ENCODE measurements at places on chromosomes 3 and 15.

DNA sequence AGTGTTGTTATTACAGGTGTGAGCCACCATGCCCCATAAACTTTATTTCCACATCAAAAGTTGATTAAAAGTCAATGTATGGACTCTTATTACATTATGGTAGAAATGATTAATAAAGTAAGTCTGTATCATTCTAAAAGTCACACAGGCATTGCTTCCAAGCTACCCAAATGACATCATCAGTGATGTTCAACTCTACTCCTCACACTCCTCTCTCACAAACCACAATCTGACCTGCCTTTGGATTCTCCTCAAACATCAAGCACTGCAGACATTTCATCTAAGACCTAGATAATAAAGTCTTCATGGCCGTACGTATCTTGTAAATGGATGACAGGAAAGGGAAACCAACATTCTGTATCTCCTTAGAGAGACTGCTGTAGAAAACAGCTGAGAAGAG, 68.0 kb downstream of the SMARCC1 start:
- no peak for DNase-seq

DNA sequence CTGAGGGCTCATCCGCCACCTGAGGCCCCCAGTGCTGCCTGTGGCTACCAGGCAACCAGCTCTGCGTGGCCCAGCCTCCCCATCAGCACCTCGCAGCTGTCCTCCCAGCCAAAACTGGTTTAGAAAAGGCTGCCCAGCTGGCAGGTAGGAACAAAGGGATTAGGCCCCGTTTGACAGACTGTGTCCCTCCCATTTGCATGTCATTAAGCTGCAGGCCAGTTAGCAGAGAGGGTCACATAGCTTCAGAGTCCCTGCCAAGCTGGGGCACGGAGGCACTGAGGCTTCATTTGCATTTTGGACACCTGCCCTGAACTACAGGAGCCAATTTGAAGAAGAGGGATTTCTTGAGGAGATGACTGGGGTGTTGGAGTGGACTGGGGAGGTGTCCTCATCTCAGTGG, 177.9 kb downstream of the TLE3 start:
- no peak for DNase-seq

DNA sequence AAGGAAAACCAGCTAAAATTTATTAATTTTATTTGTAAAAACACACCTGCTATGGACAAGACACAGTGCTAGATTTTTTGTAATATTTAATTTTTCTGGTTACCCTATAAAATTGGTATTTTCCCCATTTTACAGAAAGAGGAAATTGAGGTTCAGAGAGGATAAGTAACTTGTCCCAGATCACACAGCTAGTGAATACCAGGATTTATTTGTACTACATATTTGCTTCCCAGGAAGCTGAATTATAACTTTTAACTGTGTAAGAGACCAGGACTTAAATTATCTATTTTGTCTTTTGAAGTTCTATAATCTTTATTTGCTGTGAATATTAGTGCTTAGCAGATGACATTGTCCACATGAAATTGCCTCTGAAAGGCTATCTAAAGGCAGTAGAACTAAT, 49.7 kb downstream of the MAP2K5 start:
- DNase-seq, result no peak

GRCh38 chr3:180403156-180403555, 198.8 kb upstream of the TTC14 start:
- no peak for DNase-seq

DNA sequence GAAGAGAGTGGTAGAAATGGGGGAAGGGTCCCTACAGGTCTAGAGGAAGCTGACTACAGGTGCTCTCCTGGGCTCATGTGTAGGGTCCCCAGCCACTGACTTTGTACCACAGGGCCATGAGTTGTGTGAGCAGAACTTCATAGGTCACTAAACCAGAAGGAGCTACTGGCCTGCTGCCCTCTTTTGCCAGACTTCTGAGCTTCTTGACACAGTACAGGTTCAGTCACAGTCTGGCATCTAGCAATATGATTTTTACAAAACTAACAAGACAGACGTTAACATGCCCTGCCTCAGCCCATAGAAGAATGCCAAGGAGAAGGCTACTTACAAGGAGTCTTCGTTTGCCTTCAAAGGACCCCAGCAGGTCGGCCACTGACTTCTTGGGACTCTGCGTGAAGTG, 3.2 kb downstream of the CCDC80 start:
- no peak for DNase-seq

DNA sequence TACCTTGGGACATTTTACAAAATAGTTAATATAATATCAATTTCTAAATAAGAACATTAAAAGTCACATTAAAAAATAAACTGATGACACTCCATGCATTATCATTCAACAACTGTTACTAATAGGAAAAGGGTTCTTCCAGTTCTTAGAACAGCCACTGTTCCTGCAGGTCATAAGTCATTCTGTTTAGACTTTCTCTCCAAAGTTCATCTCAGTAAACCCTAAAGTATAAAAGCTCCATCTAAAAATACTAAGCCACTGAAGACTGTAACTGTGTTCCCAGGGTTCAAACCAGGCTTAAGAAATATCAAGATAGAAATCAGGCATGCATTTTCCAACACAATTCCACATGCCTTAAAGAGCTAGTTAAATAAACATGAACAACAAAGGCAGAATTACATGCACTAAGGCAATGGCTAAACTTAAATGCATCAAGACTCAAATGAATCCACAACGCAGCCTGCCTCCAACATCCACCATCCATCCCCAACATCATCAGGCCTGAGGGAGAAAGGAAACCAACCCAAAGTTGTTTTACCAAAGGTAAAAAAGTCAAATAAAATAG, 46.2 kb downstream of the DMXL2 start:
- no peak for DNase-seq

- DNase-seq, result peak; percentile 67
Measured at GRCh38 chr3:181755959-181756358, 44.2 kb downstream of the SOX2 start.

DNA sequence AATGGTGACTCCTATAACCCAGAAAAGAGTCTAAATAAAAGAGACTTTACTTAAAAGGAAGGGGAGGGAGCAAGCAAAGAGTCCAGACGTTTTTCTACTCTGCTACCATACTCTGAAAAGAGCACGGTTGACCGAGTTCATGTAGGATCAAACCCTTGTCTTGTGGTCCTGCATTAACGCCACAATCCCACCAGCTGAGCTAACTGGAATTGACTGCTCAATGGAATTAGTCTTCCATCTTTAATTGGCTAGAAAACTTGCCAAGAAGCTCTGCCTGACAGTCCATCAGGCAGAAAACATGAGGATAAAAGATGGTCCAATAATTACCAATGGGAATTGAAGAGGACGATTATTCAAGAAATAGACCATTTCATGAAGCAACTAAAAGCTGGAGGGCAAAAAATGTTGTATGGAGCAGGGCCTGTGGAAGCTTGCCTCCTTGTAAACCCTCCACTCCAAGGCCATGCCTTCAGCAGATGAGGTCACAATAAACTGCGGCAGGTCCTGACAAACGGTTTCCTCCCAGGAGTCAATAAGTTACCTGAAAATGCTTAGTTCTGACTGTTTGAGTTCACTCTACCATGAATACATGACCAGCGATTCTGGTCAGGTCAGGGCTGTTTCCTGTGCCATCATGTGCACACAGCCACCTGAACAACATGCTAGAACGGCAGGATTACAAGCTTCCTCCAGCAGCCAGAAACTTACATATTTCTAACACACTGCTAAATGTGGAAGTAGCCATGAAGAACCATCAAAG, 35.6 kb upstream of the ARHGEF3 start:
- DNase-seq, result no peak

- no peak for DNase-seq
Measured at GRCh38 chr15:69154684-69155083, 5.8 kb upstream of the GLCE start.

DNA sequence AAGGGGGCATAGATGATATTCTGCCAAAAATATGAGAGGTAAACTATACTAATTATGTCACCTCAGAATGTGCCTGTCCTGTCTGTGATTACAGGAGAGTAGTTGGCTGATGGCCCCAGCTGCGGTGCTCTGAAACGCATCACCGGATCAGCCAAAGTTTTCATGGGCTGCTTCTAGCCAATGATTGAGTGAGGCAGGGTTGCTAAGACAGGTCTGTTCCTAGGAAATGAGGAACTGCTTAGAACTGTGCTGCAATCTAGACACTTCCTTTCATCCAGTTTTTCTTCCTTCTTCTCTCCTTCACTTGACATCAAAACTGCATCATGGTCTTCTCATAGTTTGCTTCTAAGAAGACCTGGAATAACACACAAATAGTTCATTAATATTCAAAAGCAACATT, 124.0 kb downstream of the KCNH8 start:
- DNase-seq, result no peak

- no peak for DNase-seq
Measured at GRCh38 chr15:55775316-55775715, 32.4 kb upstream of the PRTG start.

- no peak for DNase-seq
Measured at GRCh38 chr3:55343486-55344357, 143.4 kb downstream of the WNT5A start.

DNA sequence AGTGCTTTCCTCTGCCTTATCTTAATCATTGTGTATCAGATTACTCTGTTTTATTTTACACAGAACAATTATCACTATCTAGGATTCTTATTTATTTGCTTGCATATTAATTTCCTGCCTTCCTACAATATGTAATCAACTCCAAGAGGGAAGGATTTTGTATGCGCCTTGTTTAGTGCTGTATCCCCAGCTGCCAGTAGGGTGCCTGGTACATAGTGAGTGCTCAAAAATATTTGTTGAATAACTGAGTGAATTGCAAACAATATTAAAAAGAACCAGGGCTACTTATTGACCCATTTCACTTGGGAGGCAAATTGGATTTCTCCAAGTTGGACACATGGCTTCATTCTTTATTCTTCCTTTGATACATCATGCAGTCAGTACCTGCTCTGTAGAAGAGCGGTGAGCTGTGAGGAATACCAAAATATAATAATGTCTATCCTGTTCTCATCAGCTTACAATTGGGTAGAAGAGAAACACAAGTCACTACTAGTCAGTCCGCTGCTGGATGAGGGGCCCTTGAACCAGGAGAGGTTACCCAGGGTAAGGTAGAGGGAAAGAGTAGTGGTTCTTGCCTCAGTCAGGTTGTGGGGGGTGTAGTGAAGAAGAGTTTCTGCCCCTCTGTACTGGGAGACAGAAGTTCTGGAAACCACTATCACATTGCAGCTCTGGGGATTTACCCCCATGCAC, 233.9 kb upstream of the ZBTB20 start:
- no peak for DNase-seq

- DNase-seq, result no peak
Measured at GRCh38 chr3:100719136-100719535, 9.8 kb downstream of the TFG start.

DNA sequence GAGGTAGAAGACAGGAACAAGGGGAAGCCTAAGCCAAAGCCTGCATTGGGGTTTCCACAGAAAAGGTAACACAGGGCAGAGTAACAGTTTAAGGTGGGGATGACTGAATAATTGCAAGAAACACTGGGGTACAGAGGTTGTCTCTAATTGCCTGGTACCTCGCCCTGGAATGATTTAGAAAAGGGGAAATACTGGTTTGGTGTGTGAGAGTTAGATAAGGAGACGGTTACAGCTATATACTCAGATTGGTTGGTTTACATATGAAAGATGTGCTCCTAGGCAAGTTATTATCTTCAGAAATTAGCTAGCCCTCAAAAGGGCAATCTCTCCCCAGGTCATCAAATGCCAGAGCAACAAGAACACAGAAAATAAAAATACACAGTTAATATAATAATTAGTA, 58.8 kb downstream of the SMARCC1 start:
- no peak for DNase-seq

DNA sequence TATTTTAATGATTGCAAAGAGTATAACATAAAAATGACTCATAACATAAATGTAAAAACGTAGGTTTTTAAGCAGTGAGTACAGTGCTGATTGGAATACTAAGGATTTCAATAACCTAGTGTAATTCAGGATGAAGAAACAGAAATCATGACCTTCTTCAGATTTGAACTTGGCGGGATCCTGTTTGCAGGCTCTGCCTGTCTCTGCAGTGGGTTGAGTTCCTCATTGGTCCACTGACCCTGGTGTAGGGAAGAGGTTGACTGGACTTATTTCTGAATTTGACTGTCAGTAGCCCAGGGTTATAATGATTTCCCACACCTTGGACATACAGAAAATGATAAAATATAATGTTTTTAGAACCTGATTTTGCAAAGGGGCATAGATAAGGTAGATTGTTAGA, 171.7 kb downstream of the FNDC3B start:
- no peak for DNase-seq

DNA sequence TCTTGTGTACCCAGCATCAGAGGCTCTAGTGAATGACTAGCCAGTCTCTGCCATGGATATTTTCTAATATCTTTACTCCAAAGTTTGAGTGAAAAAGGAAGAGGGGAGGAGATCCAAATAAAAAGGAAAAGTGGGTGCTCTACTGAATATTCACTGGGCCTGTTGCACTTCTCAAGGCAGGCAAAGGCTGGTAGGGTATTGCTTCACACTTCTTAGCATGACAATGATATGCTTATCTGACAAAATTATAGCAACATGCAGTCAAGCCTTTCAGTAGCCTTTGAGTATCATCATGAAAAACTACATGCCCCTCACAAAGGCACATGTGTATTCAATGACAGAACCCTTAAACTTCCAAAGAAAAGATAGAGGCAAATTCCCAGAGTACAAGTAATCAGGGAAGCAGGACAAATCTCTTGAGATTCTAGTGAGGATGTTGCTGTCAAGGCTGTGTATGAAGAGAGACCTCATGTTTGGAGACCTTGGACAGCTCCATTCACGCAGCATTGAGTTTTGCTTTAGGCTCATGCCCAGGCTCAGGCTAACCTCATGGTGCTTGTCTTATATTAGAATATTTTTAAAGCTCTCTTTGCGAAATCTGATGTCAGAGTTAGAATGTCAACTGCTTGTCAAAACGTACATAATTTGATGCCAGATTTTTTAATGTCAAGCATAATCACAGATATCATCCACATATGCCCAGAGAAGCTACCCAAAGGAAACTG, 506.9 kb downstream of the OCA2 start:
- no peak for DNase-seq

DNA sequence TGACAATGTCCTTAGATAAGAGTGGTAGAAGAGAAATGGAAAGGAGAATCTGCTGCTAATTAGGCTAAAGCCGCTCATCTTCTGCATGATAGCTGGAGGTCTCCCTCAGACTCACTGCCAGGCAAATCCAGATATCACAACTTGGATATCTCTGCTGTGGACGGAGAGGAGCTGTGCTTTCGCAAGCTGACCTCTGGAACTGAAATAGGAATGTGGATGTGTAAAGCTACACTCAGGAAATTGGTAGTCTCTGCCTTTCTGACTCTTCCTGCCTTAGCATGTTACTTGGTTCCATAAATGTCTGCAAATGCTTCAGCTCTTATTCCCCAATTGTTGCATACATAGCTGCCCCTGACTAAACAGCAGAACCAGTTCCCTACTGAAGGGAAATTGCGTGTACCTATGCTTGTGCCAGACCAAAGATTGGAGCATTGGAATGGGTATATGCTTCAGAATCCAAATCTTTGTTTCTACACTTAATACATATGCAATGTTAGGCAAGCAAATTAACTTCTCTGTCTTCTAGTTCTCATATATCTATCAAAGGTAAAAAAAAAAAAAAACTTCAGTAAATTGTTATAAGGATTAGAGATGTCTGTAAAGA, 74.7 kb upstream of the ROBO2 start:
- DNase-seq, result no peak

GRCh38 chr3:136979684-136980083, 21.9 kb downstream of the IL20RB start:
- no peak for DNase-seq
